COLO829 (cell line): ENCODE measurements at places on chromosomes 7 and 10.

GRCh38 chr7:137992550-137993394 is 9.1 kb downstream of the CREB3L2 start:
- no peak for DNase-seq

DNA sequence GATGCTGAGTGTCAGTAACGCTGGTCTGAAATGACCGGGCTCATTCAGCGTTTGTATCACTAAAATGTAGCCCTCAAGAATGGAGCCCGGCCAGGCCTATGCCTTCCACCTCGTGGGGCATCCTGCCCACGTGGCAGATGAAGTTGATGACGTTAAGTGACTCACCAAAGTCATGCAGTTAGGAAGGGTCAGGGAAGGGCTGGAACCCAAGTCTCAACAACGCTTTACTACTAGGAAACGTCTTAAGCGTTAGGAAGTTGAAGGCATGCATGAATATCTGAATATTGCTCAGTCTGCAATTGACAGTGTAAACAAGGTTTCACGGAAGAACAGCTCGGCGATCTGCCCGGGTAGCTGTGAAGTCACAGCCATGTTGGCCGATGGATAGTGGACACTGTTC is 14.0 kb upstream of the UBE3C start:
- no peak for DNase-seq

GRCh38 chr7:77788327-77788902 is 9.8 kb downstream of the TMEM60 start:
- no peak for DNase-seq

DNA sequence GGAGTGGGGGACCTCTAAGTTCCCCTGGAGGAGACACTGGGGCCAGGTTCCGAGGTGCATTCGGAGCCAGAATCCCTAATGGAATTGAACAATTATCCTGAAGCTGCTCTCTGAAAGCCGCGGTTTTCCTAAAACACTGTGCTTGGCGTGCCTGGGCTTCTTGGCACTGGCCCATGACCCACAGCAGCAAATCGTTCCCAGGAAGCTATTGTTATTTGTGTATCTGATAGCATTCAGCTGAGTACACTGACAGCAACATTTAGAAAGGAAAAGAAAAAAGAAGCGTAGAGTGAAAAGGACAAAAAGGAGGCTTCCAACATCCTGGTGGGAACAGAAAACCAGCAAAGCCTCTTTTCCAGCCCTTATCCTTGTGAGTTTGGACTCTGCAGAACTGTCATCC is 339.8 kb downstream of the FRMD4A start:
- DNase-seq, result no peak

- no peak for DNase-seq
These were observed 100.1 kb upstream of the TMEM72 start for GRCh38 chr10:44811072-44811471.
